ENCODE measurements at places on chromosomes 7 and 10.

GRCh38 chr7:140623980-140624379 is 16.6 kb downstream of the DENND2A start:
- DNase-seq: no peak

GRCh38 chr7:73769481-73770001 is 529 bp downstream of the CLDN3 start:
- no peak for DNase-seq

DNA sequence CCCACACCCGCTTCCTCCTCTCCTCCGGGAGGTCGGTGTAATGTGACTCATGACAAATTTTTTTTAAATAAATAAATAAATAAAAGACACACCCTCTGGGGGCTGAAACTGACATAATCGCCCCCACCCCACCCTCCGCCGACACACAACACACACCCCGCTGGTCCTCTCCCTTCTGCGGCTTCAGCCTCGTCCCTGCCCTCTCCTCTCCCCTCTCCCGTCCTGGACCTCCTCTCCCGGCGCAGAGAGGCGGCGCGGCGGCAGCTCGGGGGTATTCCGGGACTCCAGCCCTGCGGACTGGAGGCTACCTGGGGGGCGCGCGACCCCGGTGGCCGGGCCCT is 686 bp downstream of the ABI1 start:
- no peak for DNase-seq

GRCh38 chr10:68938117-68938516 is 17.9 kb upstream of the DDX21 start:
- no peak for DNase-seq

- DNase-seq: no peak
Observed at GRCh38 chr7:35546691-35547429, 148.1 kb downstream of the HERPUD2 start.

DNA sequence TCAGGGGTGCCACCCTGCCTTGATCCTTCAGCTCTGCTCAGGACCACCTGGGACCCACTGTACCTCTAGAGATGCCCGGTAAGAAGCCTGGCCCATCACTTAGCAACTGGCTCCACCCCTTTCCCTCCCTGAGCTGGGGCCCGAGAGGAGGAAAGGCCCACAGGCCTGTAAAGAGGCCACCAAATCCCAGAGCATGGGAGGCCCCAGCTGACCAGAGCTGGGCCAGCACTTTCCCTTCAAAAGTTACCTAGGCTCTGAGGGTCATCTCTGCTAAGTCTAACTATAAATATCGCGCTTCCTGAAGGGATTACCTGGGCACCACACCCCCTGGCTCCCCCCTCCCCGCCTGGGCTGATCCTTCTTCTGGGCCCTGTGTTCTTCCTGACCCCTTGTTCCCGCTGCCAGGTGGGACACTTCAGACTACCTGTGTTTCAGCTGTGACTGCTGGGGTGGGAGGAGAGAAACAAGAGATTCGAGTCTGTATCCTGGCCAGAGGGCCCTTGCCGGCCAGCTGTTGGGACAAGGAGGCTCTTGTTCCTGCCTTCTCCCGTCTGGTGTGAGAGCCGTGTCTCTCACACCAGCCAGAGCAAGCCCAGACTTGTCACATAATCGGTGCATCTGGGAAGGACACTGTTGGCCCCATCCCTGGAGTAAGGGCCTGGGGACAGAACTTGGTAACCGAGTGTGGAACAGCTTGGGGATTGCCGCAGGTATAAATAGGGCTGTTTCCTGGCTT is 22.8 kb upstream of the ANKRD2 start:
- DNase-seq: no peak

- DNase-seq: no peak
Observed at GRCh38 chr10:59493017-59493416, 130.7 kb upstream of the FAM13C start.

DNA sequence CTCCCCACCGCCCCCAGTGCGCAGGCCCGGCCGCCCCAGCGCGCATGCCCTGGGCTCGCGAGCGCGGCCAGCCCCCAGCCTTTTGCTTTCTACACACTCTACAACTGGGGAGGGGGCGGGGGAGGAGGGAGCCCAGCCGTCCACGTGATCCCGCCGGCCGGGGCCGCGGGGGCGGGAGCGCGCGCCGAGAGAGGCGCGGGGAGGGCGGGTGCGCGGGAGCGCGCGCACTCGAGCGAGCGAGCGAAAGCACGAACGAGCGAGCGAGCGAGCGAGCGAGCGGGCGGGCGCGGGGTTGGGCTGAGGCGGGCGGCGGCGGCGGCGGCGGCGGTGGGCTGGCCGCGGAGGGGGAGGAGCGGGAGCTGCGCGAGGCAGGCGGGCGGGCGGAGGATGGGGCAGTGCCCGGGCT is at the start of gene AUTS2:
Gene AUTS2, plus strand, starts transcription at position 395 of the 406 bp plus-strand sequence. CDS start 1,179 bp downstream, outside the sequence.
- no peak for DNase-seq

- DNase-seq: no peak
Observed at GRCh38 chr10:122191936-122192541, 79.1 kb upstream of the BTBD16 start.

GRCh38 chr7:139725077-139725476 is 52.7 kb downstream of the HIPK2 start:
- DNase-seq: no peak

DNA sequence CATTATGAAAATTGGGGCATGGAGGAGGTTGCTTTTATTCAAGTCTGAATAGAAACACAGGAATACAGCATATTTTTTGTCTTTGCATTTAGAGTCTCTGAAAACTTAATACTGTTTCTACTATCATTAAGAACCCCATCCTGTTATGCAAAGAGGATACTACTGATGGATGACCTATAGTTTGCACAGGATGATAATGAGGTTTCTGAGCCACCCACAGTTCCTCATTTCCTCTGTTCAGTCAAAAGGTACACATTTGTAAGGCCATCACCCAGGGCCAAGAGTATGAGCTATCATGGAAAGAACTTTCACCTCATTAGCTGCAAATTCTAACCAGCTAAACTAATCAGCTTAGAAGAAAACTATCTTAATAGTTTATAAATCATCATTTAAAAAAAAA is 213.0 kb upstream of the CHRM2 start:
- DNase-seq: no peak

DNA sequence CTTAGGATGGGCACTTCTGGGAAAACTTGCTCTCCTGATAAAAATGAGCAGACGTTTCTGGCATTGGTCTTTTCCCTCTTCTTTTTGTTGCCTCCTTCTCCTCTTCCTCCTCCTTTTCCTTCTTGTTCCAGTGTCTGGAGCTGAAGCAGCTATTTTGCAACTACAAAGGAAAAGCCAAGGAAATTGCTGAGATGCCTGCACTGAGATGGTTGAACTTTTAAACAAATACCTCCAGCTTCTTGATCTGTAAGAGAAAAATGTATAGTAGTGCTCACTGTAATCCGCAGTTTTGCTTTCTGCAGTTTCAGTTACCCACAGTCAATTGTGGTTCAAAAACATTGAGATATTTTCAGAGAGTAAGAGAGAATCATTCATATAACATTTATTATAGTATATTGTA is 7.5 kb upstream of the SND1 start:
- no peak for DNase-seq

DNA sequence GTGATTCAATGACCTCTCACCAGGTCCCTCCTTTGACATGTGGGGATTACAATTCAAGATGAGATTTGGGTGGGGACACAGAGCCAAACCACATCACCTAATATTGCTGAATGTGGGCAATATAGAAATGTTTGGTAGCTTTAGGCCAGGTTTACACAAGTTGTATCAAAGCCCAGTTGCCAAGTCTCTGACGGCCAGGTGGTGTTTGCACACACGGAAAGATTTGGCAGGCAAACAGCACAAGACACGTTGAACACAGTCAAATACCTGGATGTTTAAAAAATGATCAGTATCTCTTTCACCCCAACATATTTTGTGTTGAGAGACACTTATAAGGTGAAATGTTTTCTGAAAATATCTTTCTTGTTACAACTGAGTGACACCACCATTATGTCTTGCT is 294.4 kb upstream of the MKI67 start:
- no peak for DNase-seq

- no peak for DNase-seq
Observed at GRCh38 chr7:95843286-95843685, 70.9 kb downstream of the DYNC1I1 start.

DNA sequence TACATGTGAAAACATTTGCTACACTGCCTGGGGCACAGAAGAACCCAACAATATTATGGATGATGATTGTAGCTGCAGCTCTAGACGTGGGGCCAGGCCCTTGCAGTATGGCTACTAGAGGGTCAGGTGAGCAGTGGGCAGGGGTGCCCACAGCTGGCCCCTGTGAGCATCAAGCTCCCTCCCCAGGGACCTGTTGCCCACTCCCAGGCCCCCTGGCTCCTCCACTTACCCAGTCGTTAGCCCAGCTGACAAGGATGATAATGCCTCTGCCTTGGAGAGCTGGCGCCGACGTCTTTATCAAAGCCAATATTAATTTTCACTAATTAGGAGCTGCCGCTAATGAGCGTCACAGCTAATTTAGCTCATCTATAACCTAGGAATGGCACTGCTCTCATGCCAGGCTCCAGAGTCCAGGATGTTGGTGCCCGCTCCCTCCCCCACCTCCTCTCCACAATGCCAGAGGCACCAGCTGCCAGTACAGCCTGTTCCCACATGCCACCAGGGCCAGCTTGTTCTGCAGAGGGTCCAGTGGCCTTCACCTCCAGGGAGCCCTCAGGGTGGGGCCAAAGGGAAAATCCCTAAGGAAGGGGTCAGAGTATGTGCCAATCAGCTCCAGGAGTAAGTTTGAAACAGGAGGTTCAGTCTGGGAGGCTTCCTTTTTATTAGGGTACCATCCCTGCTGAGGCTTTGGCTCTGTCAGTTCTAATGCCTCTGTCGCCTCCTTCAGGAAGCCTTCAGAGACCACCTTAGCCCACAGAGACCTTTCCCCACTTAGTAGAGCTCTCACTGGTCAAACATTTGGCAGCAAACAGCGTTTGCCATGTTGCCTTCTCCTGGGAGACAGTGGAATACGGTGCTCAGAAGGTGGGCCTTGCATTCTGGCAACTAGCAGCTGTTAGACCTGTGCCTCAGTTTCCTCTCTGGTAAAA is 77.2 kb downstream of the CDH23 start:
- no peak for DNase-seq

GRCh38 chr10:114065049-114065435 is 21.4 kb downstream of the ADRB1 start:
- no peak for DNase-seq

GRCh38 chr7:3321206-3321605 is 20.2 kb downstream of the SDK1 start:
- DNase-seq: no peak

All from cortex of kidney (tissue), 1 donor.